Progenitor cell of endocrine pancreas (in vitro differentiated cells): ENCODE measurements at places on chromosomes 7 and 10.

GRCh38 chr7:100682228-100682741, 8.7 kb downstream of the GNB2 start:
- DNase-seq = no peak

GRCh38 chr7:155530601-155531000, 15.8 kb downstream of the CNPY1 start:
- DNase-seq = no peak

DNA sequence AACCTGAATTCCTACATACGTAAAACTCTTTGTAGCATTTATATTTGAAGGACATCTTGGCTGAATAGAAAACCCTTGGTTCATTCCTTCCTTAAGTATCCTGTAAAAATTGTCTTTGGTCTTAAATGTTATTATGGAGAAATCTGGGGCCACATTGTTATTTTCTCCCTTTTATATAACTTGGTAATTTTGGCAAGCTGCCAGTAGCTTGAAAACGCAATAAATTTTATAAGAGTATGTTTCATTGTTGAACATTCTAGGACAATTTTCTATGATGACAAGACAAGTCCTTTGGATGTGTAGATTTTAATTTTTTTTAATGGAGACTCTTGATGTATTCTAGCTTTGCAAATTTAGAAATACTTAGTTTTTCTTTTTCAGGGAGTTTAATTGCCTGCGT, 191.9 kb downstream of the ABCA13 start:
- no peak for DNase-seq

GRCh38 chr7:150444674-150445365, 5.6 kb upstream of the GIMAP8 start:
- DNase-seq = no peak

DNA sequence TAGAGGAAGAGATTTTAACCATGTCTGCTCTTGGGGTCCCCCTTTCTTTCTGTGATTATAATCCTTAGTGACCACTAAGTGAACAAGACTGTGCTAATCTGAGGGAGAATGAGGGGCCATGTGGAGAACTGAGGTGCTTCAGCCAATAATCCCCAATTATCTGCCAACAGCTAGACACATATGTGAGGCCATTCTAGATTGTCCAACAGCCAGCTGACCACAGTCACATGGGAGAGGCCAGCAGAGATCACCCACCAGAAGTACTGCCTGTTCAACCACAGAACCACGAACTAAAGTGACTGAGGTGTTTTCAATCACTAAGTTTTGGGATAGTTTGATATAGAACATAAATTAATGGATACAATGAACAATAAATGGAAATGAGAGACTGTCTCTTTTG, 74.3 kb downstream of the SEMA3E start:
- DNase-seq = no peak

GRCh38 chr10:49642311-49642710, 28.5 kb downstream of the CHAT start:
- no peak for DNase-seq

- no peak for DNase-seq
Observed at GRCh38 chr7:37229381-37229780, 219.3 kb downstream of the ELMO1 start.

DNA sequence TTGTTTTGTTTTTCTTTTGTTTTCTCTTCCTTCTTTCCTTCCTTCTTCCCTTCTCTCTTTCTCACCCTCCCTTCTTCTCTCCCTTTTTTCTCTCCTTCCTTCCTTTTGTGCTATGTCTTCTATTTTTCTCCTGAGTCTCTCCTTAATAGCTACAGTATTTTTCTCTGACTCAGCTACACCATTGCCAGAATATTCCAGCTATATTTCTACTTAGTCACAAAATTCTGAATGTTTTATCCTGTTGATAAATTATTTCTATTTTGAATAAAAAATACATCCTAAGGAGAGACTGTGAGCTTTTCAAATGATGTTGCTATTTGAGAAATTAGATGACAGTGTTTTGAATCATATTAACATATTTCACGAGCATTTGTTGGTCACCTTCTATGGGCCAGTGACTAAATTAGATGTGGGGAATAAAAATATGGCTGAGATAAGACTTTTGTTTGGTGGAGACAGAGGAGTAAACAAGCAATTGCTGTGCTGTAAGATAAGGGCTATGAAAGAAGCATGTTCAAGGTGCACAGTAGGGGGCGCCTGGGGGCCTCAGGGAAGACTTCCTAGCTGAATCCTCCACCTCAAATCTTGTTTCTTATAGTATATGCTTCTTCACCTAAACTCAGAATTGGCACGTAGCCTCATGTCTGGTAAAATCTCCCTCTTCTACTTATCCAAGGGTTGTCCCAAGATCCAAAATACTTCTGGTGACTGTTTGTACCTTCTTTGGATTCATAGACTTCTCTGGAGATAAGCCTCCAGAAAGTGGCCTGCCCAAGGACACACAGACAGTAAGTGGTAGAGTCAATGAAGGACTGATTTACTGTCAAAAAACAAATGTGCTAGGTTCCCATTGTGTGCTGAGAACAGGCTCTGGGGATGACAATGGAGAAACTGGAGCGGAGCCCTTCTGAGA, 115.5 kb upstream of the CREB5 start:
- DNase-seq = no peak

GRCh38 chr7:155526225-155526624, 20.1 kb downstream of the CNPY1 start:
- DNase-seq = no peak

- DNase-seq = no peak
Observed at GRCh38 chr7:39985398-39985918, 35.4 kb downstream of the CDK13 start.

- no peak for DNase-seq
Observed at GRCh38 chr7:44607141-44608068, 978 bp downstream of the OGDH start.

GRCh38 chr7:144656965-144657517, 178.8 kb downstream of the TPK1 start:
- no peak for DNase-seq

- no peak for DNase-seq
Observed at GRCh38 chr10:46318799-46319198, 32.0 kb downstream of the ANTXRL start.

DNA sequence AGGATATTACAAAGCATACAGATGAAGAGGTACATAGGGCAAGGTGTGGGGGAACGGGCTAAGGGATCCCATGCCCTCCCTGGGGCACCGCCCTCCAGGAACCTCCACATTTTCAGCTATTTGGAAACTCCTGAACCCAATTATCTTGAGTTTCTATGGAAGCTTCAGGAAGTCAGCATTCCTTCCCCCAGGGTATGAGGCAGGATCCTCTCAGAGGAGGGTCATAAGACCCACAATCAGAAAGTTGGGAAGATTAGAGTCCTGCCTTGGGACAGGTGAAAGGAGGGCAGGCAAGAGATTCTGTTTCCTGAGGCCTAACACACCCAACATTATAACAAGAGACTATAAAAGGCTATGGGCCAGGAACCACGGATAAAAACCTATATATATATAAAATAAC, 98.0 kb downstream of the RALA start:
- no peak for DNase-seq

- no peak for DNase-seq
Observed at GRCh38 chr7:122457969-122458368, 153.4 kb upstream of the FEZF1 start.

- no peak for DNase-seq
Observed at GRCh38 chr10:44805466-44806210, 105.5 kb upstream of the TMEM72 start.

DNA sequence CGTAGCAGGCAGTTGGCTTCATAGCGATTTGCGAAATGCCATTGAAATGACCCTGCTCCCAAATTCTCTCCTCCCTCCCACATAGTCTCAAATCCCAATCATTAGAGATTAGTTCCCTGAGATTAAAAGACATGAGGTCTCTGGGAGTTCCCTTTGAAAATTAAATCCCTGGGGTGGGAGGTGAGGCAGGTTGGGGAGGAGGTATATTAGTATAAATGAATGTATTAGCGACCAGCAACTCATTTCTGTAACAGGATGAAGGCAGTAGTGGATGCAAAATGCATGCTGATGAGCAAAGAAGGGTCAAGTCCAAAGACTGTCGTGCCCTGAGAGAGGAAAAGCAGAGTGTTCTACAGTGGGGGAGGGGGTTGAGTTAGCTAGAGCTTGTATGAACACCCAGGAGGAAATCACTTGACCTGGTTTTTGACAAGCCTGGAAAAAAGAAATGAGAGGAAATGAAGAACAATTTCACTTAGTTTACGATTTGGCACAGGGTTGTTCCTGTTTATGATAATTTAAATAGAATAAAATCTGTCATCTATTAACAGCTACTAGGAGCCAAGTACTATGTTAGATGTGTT, 79.6 kb upstream of the MTPN start:
- no peak for DNase-seq

GRCh38 chr7:45564886-45565455, 9.2 kb upstream of the ADCY1 start:
- DNase-seq = no peak

GRCh38 chr10:34151931-34152330, 663.2 kb downstream of the PARD3 start:
- DNase-seq = no peak

DNA sequence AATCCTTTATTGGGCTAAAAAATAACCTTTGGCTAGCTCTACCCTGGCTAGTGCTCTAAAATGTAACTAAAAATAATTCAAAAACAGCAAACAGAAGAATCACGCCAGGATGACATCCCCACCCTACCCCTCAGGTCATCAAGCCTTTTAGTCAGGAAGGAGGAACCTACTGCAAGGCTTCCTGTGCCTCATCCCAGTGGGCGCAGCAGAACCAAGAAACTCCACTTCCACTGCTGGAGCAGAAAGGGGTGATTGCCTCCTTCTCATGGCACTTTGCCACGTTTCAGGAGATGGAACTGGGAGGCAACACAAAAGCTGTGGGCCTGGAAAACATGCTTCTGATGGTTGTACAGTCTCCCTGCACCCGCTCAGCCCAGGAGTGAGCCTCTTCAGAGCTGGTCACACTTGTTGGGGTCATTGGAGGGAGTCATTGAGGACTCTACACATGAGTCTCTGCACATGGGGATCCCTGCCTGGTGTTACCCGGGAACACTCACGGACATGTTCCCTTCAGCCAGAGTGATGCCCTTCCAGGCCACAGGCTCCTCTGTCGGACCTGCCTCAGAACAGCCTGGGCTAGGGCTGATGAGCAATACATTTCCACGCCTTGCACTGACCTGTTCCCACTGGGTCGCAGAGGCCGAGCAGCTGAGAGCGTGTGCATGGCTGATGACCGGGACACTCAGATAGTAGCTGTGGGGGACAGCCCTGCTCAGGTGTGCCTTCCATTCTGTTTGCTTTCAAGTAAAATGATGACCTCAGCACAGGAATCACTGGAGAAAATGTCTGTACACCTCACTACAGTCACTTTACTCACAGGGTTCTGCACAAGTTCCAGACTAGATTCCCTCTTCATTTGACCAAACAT, 355.3 kb downstream of the FGFR2 start:
- DNase-seq = no peak

DNA sequence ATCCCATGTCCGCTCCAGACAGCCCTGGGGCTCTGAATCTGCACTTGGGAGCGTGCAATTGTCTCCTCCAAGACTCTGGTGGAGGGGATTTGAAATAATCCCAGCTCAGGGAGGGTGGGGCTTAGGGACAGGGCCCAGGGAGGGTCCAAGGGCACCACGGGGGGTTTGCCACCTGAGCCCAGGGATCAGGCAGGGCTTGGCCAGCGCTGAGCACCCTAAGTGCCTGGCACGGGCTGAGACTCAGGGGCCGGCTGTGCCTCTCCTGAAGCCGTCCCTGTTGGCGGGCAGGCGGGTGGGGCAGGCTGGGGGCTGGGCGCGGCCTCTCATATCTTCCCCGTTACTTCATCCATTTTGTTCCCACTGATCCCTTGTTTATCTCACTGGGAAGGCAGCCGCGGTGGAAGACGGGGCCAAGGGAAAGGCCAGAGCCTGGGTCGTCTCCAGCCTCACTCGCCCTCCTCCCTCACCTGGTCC, 41.8 kb upstream of the ELN start:
- no peak for DNase-seq

GRCh38 chr7:107370816-107371215, 99.0 kb upstream of the GPR22 start:
- DNase-seq = no peak

DNA sequence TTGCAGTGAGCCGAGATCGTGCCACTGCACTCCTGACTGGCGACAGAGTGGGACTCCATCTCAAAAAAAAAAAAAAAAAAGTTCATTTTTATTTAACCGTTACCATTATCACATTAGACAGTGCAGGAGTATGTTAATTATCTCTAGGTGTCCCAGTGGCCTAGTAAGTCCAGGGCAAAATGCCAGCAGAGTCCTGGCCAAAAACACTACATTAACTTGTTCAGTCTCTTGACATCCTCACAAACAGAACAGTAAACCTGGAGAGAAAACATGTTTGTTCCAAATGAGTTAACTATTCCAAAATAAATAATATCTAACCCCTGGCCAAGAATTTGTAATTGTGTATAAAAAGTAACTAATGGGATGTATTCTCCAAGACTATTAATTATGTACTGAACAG, 43.2 kb downstream of the PTPRZ1 start:
- DNase-seq = no peak

GRCh38 chr7:6020371-6021286, 10.5 kb upstream of the ANKRD61 start:
- no peak for DNase-seq

- DNase-seq = no peak
Observed at GRCh38 chr10:116134322-116134721, 138.7 kb downstream of the GFRA1 start.

DNA sequence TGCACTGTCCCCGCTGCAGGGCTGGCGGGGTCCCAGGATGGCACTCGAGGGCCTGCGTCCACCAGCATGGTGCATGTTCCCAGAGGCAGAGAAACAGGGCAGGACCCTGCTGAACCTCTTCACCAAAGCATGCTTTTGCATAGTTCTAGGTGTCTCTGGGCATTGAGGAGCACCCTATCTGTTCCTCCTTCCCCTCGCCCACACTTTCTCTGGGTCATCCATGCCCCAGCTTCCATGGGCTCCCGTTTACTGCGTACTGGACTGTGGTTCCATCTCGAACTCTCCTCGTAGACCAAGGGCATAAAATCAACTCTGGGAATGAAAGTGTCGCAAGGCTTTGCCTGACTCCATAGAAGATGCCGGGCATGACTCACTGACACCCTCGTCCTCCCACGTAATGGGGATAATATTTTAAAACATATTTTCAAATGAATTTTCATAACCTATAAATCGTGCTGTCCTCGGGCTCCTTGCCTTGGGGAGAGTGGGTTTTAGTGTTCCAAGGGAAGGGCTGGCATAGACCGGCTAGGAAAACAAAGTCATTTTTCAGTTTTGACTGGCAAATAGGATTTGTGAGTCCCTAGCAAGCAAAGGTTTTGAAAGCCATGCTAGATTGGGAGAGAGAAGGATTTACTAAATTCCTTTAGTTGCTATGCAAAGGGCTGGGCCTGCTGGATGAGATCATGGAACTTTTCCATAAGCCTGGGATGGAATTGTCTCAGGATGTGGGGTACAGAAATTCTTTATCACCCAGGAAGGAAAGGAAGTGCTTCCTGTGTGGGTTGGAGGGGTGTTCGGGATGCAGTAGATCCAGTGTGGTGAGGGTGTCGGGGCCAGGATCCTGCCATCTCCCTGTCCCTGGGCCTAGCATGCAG, 498.7 kb upstream of the MKI67 start:
- no peak for DNase-seq

- no peak for DNase-seq
Observed at GRCh38 chr7:3206101-3206500, 95.0 kb upstream of the SDK1 start.

- no peak for DNase-seq
Observed at GRCh38 chr7:151247611-151248345, 716 bp downstream of the SMARCD3 start.

GRCh38 chr7:50449501-50449880, 659 bp downstream of the FIGNL1 start:
- no peak for DNase-seq

- no peak for DNase-seq
Observed at GRCh38 chr10:75610183-75610582, 178.8 kb downstream of the LRMDA start.

GRCh38 chr10:13382703-13383398, 34.8 kb upstream of the SEPHS1 start:
- DNase-seq = no peak
